ENCODE measurements at places on chromosomes 16 and 17.
A peak's percentile ranks its signal among the peaks of the same experiment; 100 is the strongest.

GRCh38 chr16:51161440-51162195 is 10.5 kb upstream of the SALL1 start:
- no peak for DNase-seq

GRCh38 chr16:64380751-64381150 is 741.1 kb downstream of the CDH11 start:
- no peak for DNase-seq

DNA sequence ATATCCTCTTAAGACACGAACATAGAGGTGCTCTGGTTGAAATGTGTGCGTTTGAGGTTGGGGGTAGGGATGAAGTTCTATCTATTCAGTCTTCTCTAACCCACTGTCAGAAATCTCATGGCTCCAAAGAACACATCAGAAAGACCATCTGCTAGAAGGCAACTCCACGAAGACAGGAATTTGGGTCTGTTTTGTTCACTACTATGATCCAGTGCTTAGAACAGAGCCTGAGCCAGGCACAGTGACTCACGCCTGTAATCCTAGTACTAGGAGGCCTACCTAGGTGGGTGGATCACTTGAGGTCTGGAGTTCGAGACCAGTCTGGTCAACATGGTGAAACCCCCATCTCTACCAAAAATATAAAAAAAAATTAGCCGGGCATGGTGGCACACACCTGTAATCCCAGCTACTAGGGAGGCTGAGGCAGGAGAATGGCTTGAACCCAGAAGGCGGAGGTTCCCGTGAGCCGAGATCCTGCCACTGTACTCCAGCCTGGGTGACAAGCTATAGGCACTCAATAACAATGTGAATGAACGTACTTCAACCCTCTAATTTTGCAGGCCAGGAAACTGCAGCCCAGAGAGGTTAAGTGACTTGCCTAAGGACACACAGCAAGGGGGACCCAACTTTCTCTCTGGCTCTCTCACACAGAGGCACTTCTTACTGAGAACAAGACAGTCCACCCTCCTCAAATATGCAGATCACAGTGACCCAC is 2.3 kb downstream of the CASKIN2 start:
- DNase-seq, result no peak

- no peak for DNase-seq
Observed at GRCh38 chr17:60535382-60536279, 9.6 kb upstream of the APPBP2 start.

GRCh38 chr17:77214743-77215142 is 74.0 kb downstream of the SEC14L1 start:
- DNase-seq, result no peak

- DNase-seq, result no peak
Observed at GRCh38 chr16:75599452-75600277, 23.4 kb downstream of the ADAT1 start.

DNA sequence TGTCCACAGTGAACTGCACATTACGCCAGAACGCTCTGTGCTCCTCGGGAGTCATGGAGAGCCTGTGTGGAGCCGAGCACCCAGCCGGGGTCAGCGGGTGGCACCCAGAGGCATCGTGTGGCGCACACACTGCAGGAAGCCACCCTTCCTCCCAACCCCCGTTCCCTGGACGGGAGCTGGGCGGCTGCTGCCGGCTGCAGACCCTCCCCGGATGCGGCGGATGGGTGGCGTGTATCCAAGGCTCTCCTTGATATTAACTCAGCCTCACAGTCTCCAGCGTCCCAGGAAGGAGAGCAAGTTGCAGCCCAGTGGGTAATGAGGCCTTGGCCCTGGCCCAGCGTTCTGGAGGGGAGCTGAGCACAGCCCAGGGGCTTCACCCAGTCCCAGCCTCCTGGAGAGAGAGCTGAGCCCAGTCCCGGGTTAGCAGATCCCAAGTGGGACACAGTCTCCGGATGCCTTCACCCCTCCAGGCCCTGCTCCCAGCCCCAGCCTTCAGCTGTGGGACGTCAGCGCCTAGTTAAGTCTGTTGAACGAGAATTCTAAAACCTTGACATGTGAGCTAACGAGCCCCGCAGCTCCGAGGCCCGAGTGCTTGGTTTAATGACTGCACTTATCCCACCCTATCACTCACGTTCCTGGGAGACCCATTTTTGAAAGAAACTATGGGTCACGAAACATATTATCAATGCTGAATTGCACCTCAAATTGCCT is 86.6 kb downstream of the TBC1D16 start:
- no peak for DNase-seq

DNA sequence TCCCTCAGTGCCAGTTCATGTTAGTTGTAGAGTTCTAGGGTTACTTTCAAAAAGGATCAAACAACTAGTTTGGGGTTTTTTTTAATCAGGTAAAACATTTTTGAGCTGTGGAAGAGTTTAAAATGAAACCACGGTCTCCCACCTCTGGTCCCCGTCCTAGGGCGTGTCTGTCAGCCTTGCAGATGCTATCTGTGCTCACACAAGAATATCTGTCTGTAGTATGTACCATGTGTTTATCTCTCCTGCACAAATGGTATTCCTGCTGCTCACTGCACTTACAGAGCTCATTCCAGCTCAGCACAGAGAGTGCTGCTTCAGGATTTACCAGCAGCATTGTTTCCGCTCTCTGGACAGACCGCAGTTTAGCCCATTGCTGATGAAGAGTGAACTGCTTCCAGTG is 38.9 kb downstream of the UBN1 start:
- DNase-seq, result no peak

GRCh38 chr17:58183514-58183913 is 9.0 kb upstream of the EPX start:
- DNase-seq, result no peak

- no peak for DNase-seq
Observed at GRCh38 chr16:3170440-3171180, 17.4 kb upstream of the OR1F1 start.

- DNase-seq, result no peak
Observed at GRCh38 chr17:30961209-30962188, 9.3 kb upstream of the RNF135 start.

GRCh38 chr17:73142872-73143381 is 21.9 kb upstream of the SSTR2 start:
- no peak for DNase-seq

GRCh38 chr17:12693640-12694039 is 27.9 kb downstream of the MYOCD start:
- DNase-seq, result no peak

- no peak for DNase-seq
Observed at GRCh38 chr17:21194703-21195102, 19.3 kb downstream of the TMEM11 start.

DNA sequence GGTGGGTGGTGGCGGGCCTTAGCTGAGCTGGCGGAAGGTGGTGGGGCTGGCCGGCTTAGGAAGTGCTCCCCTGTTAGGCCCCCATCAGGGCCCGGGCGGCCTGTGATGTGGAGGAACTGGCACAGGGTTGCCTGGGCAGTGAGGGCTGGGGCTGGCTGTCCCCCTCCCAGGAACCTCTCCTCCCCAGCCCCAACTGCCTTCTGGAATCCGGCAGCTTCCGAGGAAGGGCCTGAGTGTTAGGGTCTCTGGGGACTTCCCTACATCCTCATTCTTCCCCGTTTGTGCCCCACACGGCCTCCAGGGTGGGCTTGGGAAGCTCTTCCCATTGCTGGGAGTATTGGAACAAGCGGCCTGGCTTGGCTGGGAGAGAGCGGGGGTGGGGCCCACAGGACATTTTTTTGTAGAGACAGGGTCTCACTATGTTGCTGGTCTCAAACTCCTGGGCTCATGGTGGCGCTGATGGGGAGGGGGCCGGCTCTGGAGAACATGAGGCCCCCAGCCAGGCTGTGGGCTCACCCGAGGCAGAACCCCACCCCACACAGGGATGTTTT is 89.9 kb upstream of the CIBAR2 start:
- no peak for DNase-seq

- DNase-seq, result no peak
Observed at GRCh38 chr17:62967205-62967529, 1.1 kb downstream of the TANC2 start.

GRCh38 chr17:19262650-19263631 is 25.8 kb downstream of the EPN2 start:
- DNase-seq, result no peak

DNA sequence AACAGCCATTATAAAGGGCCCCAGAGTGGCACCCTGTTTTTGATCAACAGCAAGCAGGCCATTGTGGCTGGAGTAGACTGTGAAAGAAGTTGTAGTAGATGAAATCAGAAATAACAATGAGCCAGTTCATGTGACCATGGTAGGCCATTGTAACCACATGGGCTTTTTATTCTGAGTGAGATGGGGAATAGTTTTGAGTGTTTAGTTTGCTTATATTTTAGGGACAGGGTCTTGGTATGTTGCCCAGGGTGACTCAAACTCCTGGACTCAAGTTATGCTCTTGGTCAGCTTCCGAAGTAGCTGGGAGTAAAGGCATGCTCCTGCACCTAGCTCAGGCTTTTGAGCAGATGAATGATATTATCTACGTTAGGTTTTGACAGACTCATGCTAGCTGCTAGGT is 12.0 kb downstream of the CBFB start:
- DNase-seq, result no peak

DNA sequence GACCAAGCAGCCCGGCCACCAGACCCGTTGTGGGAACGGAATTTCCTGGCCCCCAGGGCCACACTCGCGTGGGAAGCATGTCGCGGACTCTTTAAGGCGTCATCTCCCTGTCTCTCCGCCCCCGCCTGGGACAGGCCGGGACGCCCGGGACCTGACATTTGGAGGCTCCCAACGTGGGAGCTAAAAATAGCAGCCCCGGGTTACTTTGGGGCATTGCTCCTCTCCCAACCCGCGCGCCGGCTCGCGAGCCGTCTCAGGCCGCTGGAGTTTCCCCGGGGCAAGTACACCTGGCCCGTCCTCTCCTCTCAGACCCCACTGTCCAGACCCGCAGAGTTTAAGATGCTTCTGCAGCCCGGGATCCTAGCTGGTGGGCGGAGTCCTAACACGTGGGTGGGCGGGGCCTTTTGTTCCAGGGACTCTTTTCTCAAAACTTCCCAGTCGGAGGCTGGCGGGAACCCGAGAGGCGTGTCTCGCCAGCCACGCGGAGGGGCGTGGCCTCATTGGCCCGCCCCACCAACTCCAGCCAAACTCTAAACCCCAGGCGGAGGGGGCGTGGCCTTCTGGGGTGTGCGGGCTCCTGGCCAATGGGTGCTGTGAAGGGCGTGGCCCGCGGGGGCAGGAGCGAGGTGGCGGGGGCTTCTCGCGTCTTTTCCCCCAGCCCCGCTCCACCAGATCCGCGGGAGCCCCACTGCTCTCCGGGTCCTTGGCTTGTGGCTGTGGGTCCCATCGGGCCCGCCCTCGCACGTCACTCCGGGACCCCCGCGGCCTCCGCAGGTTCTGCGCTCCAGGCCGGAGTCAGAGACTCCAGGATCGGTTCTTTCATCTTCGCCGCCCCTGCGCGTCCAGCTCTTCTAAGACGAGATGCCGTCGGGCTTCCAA is at the start of gene SLC2A4:
TSS of gene SLC2A4 (plus strand) at position 645 of the 879 bp plus-strand sequence. CDS start at position 862, 217 bp downstream.
- peak; percentile 77 for DNase-seq

DNA sequence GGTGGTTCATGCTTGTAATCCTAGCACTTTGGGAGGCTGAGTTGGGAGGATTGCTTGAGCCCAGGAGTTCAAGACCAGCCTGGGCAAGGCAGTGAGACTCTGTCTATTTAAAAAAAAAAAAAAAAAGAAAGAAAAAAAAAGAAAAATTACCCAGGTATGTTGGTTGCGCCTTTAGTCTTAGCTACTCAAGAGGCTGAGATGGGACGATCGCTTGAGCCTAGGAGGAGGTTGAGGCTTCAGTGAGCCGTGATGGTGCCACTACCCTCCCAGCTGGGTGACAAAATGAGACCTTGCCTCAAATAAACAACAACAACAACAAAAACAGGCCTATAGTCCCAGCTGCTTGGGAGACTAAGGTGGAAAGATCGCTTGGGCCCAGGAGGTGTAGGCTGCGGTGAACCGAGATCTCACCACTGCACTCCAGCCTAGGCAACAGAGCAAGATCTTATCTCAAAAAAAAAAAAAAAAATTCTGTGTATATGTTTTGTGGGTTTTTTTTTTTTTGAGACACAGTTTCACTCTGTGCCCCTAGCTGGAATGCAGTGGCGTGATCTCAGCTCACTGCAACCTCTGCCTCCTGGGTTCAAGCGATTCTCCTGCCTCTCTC is 12.5 kb upstream of the ANKRD40CL start:
- no peak for DNase-seq

DNA sequence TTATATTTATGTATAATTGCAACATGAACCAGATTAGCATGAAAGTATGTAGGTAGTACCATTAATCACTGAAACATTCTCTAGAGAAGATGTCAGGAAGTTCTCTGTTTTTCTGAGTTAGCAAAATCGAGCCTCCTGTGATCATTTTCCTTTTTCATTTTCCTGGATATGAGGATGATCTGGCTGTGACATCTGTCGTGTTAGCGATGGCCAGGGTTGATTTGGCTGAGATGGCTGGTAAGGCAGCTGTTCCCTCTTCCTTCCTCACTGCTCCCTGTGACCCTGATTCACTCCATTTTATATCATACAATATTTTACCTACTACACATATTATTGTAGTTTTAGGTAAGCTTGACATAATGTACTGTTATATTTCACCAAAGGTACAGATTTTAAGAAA is 10.3 kb downstream of the CNTNAP4 start:
- no peak for DNase-seq

- no peak for DNase-seq
Observed at GRCh38 chr17:49887086-49887743, 39.3 kb upstream of the TAC4 start.

GRCh38 chr17:57833179-57833939 is 16.5 kb downstream of the MRPS23 start:
- DNase-seq, result peak; percentile 38

- DNase-seq, result no peak
Observed at GRCh38 chr17:17063546-17064122, 21.4 kb downstream of the MPRIP start.

DNA sequence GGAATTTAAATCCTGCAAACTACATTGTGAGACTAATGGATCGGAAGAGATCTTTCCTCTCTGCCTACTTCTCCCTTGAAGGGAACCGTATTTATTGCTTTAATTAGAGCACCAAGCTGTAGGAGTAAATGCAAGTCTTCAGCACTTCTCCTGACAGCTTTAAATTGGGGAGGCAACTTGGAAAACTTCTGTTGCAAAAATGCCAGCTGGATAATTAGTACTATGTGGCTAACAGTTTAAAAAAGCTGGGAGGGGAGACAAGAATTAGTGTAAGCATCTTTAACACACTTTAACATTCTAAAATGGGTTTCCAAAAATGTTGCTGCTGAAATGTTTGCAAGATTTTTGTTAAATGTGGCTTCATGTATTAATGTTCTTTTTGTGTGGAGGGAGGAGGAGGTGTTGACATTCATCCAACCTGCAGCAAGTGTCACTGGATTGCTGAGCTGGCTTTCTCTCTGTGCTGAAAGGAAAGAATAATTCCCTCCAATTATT is 108.5 kb downstream of the PCTP start:
- DNase-seq, result no peak

Measured in stimulated activated CD8-positive, alpha-beta memory T cell treated with anti-CD3 and anti-CD28 coated beads, Interleukin-15, amount 100 ng/mL, for 24 hours (primary cell).